ENCODE measurements at places on chromosomes 6 and 20.

GRCh38 chr6:27242589-27243265 is 4.8 kb upstream of the PRSS16 start:
- DNase-seq = no peak

GRCh38 chr6:45327956-45328522 is at the start of gene RUNX2:
RUNX2 (plus strand) TSS chr6:45328330; CDS start chr6:45328727, 397 bp downstream.
- DNase-seq = no peak

DNA sequence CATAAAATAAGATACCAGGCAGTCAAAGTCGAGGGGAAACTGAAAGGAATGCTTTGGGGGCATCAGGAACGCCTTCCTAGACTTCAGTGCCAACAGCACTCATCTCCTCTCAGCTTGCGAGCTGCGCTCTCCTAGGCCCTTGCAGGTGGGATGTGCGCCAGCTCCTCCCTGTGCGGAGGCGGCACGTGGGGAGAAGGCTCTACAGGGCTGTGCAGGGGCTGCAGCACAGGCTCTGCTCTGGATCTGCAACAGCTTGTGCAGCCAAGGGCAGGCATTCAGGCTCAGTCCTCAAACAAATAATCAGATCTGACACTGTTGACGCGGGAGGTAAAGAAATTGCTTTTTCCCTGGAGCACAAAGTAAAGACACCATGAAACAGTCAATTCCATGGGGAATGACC is 144.8 kb downstream of the TTLL2 start:
- DNase-seq = no peak

DNA sequence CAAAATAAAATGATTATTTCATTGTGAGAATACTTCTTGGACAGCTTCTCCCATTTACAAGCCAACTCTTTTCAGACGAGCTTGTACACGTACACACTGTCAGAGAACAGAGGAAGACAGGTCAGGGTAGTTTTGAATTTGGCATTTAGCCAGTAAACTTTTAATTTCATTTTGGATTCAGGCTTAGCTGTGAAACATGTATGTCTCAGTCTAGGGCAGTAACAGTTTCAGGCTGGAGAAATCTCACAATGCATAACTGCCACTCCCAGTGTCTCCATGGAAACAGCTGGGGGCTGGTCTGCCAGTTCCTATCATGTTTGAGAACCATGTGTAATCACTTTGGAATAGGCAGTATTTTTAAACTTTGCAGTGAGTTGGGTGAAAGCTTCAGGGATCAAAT is 22.0 kb upstream of the QKI start:
- DNase-seq = no peak

DNA sequence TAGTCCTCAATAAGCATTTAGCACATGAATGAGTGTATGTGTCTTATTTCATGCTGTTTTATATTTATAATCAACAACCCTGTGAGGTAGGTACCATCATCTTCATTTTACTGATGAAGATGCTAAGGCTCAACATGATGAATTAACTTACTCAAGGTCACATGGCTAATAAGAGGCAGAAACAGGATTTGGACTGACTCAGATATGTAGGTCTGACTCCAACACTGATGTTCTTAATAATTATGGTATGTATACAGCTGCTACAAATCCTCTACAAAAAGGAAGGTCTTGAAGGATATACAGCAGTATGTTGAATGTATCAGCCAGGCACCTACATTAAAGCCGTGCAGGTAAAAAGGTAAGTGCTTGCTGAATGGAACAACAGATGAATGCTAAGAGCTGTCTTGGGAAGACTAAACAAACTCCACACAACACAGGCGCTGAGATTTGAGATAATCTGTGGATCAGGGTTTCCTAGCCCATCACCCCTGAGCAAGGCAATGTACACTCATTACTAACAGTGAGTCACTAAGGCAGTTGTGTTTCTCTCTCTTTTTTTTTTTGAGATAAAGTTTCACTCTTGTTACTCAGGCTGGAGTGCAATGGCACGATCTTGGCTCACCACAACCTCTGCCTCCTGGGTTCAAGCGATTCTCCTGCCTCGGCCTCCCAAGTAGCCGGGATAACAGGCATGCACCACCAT is 31.9 kb downstream of the TTI1 start:
- no peak for DNase-seq

- DNase-seq = no peak
Measured at GRCh38 chr20:62549029-62549428, 73.2 kb upstream of the GATA5 start.

- DNase-seq = no peak
Measured at GRCh38 chr6:157322792-157323254, 496 bp downstream of the TMEM242 start.

DNA sequence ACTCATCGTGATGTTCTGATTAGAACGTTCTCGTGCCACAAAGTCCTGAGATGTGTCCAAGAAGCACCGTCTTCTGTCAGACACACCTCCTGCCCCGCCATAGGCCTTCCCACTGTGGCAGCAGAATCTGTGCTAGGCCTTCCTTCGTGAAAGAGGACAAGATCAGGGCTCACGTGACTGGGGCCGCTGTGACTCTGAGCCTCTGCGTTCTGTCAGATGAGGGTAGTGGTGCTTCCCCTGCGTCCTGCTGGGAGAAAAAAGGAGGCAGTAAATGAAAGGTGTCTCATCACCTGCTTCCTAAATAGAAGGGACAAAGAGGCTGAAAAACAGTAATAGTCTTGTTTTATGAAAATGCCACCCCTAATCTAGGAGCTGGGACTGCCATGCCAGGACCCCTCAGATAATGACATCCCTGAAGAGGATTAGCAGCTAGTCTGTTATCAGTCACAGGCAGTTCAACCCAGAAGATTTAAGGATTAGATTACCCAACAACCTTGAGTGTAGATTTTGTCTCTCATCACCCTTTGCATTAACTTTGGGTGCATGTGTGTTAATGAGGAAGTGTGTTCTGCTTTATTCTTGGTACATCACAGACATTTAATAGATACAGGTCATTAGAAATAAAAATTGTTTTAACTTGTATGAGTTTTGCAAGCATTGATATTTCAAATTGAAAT is 4.1 kb downstream of the DNAJC5 start:
- no peak for DNase-seq

DNA sequence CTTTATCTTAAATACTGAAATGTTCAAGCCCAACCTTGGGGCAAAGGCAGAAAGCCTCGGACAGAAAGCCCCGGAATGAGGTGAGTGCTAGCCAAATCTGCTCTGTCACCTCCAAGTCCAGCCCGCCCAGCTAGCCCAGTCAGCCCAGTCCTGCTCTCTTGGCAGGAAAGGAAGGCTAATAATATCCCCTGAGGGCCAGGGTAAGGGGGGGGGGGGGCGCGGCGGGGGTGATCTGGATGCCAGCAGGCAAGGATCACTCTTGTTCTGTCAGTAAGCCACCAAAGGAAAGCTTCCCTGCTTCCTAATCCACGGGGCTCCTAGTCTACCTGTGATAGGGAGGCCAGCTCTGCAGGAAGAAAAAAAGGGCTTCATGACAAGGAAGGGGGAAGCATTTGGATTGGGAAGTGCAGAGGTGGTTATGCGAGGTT is 1.1 kb downstream of the NDRG3 start:
- no peak for DNase-seq

DNA sequence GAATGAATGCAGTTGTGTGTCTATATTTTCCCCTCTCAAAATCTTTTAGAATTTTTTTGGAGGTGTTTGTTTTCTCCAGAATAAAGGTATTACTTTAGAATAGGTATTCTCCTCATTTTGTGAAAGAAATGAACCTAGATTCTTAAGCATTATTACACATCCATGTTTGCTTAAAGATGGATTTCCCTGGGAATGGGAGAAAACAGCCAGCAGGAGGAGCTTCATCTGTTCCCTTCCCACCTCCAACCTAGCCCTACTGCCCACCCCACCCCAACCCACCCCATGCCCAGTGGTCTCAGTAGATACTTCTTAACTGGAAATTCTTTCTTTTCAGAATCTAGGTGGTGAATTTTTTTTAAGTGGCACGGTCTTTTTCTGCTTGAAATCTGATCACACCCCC is 127.8 kb downstream of the CD109 start:
- no peak for DNase-seq

- DNase-seq = no peak
Measured at GRCh38 chr6:13548500-13549210, 25.7 kb upstream of the SIRT5 start.

DNA sequence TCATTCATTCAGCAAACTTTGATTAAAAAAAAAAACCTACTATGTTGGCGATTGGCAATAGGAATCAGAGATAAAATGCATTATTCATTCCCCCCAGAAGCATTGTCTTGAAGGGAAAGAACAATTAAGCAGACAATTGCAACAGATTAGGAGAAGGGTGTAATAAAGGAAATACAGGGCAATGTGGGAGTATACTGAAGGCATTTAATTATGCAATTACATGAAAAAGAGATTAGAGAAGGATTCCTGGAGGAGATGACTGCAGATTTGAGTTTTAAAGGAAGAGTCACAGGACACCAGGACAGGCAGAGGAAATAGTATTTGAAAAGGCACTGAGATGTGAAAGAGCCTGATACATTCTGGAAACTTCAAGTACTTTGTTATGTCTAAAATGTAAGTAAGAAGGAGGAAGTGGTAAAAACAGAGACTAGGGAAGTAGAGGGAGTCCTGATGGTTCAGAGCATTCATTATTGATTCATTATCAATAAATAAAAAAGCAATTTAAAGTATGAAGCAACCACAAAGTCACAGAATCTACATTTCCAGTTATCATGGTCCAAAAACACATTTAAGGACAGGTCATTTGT is 43.7 kb downstream of the THEMIS start:
- no peak for DNase-seq

Data from right kidney (tissue), 9 donors.